Lung (tissue), 17 donors: ENCODE measurements at places on chromosomes 4 and X.

- DNase-seq = peak; percentile 77
Measured at GRCh38 chrX:142095651-142096245, 109.3 kb downstream of the MAGEC2 start.

- DNase-seq = no peak
Measured at GRCh38 chrX:94045724-94046123, 371.7 kb downstream of the FAM133A start.

DNA sequence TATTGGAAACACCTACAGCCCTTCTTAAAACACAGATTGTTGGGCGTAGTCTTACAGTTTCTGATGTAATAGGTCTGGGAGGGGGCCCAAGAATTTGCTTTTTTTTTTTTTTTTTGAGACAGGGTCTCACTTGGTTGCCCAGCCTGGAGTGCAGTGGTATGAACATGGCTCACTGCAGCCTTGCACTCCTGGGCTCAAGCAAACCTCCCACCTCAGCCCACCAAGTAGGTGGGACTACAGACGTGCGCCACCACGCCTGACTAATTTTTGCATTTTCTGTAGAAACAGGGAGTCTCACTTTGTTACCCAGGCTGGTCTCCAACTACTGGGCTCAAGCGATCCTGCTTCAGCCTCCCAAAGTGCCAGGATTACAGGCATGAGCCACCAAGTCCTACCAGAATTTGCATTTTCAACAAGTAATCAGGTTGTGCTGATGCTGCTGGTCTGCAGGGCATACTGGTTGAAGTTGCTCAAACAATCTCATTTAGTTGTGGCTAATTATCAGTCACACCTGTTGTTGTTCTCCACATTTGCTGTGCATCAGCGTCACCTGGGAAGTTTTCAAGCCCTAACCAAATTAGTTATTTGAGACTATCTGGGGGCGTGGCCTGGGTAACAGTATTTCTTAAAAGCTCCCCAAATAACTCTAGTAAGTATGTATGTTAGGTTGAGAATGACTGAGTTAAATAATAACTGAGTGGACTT, 14.0 kb downstream of the TMEM154 start:
- DNase-seq = no peak

DNA sequence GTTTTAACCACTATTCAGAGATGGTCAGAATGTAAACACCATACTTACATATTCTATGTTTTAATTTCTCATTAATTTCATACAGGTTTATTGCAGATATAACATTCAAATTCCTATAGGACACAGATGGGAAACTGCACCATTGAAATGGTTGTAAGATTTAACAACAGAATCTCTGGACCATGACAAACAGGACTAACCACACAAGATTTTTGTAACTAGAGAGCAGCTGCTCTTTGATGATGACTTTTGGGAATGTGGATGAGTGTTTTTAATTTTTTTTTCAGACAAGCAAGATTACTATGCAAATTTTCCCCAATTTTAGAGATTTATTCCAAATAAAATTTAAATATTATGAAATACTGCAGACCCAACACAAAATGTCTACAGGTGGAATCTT, 610.2 kb downstream of the PCDH18 start:
- DNase-seq = no peak

DNA sequence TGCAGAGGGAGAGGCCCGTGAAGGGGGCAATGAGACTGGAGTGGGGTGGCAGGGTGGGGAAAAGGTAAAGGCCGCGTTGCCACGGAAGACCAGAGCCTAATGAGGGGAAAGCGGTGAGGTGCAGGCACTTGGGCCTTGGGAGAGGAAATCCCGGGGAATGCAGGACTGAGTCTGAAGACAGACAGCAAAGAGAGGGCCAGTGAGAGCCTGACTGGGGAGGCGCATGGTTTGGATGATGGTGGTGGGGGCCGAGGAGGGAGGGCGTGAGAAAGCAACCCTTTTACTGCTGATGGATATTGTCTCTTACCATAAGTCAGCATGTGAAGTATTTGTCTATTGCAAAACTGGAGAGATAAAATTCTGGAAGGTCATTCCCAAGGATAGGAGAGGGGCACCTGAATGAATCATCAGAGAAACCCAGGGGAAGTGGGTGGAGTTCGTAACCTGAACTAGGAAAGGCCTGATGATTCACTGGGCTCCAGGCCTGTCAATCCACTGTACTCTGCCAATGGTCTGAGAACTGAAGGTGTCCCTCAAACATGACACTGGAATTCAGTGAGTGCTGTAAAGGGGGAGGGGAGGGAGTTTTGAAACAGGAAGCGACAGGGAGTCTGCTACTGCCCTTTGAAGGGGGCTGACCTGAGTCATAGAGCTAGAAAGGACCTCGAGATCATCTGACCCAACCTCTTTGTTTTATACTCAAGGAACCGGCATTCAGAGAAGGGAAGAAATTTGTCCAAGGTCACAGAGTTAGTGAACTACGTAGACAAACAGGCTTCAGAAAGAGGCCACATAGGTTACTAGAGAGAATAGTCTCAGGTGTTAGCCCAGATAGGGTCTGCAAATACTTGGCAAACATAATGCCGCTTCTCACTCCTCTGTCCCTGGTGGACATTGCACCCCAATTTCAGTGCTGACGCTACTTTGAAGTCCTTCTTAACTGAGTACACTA, 52.2 kb downstream of the NALF2 start:
- DNase-seq = no peak

DNA sequence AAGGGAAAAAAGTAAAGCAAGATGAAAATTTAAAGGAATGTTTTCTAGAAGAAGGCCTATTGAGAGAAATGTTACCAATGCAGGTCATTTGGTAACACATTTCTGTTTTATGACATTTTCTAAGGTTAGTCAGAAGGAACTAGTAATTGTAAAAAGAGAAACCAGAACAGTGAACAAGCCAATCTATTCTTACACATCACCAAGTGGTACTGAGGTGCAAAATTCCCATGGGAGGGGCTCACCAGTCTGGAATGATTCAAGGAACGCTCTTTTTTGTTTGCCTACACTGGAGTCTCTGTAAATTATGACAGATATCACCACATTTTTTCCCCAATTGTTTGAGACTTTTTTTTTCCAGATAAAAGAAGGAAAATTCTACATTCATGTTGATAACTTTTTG, 404.7 kb upstream of the CNKSR2 start:
- no peak for DNase-seq

- no peak for DNase-seq
Measured at GRCh38 chrX:118211891-118212816, 95.5 kb upstream of the KLHL13 start.

DNA sequence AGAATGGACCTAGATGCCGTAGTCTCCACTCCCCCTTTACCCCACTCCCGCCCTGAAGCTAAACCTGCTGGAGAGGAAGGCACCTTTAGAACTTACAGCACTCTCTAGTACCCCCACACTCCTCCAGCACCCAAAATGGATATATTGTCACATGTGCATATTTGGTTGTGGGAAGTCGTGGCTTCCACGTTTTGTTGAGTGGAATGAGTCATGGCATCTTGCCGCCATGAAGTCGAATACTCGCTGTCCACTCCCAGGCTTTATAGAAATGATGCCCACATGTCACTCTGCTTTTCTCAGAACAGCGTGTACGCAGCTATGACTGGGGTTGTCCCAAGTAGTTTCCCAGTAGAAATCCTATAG, 545 bp downstream of the ABCE1 start:
- peak; percentile 63 for DNase-seq

- no peak for DNase-seq
Measured at GRCh38 chrX:37752936-37753335, 26.9 kb upstream of the CYBB start.

DNA sequence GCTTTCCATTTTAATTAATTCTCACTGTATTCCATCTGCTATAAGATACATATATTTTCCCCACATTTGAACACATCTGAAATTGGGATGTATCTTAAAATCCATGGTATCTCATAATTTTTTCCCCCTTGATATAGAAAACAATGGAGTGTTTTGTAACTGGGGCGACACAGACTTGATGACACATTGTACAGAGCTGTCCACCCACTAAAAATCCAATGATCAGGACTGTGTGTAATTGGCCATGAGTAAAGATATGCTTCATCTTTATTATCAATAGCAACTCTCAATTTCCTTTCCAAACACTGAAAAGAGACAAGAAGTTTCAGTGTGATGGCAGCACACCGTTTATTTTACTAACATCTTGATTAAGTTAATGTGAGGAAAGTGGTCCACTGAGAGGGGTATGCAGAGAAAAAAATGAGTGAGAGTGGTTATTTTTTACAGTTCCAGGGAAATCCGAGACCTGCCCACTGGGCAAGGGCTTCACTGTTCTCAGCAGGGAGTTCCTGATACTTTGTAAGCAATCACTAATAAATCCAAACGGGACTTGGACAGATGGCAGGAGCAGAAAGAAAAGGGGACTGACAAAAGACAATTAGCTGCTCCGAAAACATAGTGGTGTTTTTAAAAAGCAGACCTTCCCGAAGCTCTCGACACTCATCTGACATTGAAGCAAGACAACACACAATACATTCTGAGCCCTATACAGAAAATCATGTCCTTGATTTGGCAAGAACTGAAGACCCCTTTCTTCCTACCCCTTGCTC, 149.4 kb downstream of the TSPAN5 start:
- DNase-seq = no peak

GRCh38 chrX:11764602-11765067, 6.6 kb downstream of the MSL3 start:
- no peak for DNase-seq
